ENCODE measurements at places on chromosomes 3 and 15. TPM values are rescaled to one million over a fixed set of nuclear protein-coding genes. Genes with fewer than 3 reads are reported as not detected.

SLC6A20 gene
- total RNA-seq: 1.7 TPM

CAND2 gene
- 2.2 TPM for total RNA-seq

UBAP1L gene
- 0.72 TPM for total RNA-seq

GABRG3 gene
- not detected for total RNA-seq

EFCC1 gene
- total RNA-seq: not detected

SYNPR gene
- not detected for total RNA-seq

IL5RA gene
- total RNA-seq: not detected

GNB4 gene
- total RNA-seq: 26.0 TPM
